ENCODE measurements at places on chromosomes 3 and 15. TPM values are rescaled to one million over a fixed set of nuclear protein-coding genes. Genes with fewer than 3 reads are reported as not detected.

The IGDCC3 gene
- total RNA-seq = not detected

The ADAMTS7 gene
- total RNA-seq = 10.8 TPM

- no peak for DNase-seq
Measured at GRCh38 chr15:85580879-85581278, 200.5 kb downstream of the AKAP13 start.

DNA sequence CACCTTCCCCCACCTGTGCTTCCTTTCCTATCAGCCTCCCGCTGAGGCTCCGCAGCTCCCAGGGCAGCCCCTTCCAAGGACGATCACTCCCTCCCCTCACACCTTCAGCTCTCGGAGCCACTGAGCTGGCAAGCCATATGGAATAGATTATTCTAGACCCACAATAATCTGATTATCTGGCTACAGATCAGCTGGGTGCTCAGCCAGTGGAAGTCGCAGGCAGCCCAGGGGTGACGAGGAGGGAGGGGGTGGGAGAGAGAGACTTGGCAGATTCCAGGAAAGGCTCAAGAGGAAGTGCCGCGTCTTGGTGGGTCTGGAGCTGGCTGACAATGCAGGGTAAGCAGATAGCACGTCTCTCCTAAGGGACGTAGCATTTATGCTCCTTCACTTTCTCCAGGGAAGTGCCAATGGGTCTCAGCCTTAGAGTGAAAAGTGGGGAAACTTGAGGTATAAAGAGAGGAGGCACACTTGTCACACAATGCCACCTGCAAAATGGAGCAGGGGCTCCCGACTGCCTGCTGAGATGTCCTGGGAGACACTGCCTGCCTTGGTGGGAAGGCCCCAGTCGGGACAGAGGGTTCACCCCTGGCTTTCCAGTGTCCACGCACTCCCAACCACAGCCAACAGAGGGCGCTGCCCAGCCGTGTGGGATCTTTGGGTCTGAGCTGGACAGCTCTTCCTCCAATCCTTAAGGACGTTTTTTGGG lies 9.4 kb upstream of the MESP1 start:
- DNase-seq = peak; percentile 89
